ENCODE measurements at places on chromosomes 2 and 18. TPM values are rescaled to one million over a fixed set of nuclear protein-coding genes. Genes with fewer than 3 reads are reported as not detected.

Gene ANKAR
- total RNA-seq = 35.2 TPM

Gene NEU2
- not detected for total RNA-seq

Gene TCF4
- 101 TPM for total RNA-seq

Gene PROC
- not detected for total RNA-seq

Gene IL1F10
- total RNA-seq = not detected

Gene SLC38A11
- 1.5 TPM for total RNA-seq

Gene WIPF1
- 56.5 TPM for total RNA-seq

Gene MGAT4A
- total RNA-seq = 13.3 TPM

GRCh38 chr18:7559709-7560319, 7.3 kb upstream of the PTPRM start:
- H3K4me3 ChIP-seq = no peak overlapping the region
- no peak overlapping the region for H3K27ac ChIP-seq

- no peaks in the 10 kb centered on the region for H3K27me3 ChIP-seq
- DNase-seq = no peak
- no peak overlapping the region for H3K4me3 ChIP-seq
- no peaks in the 10 kb centered on the region for H3K36me3 ChIP-seq
These were observed 13.5 kb upstream of the ATP5MC3 start for GRCh38 chr2:175195012-175195411.

DNA sequence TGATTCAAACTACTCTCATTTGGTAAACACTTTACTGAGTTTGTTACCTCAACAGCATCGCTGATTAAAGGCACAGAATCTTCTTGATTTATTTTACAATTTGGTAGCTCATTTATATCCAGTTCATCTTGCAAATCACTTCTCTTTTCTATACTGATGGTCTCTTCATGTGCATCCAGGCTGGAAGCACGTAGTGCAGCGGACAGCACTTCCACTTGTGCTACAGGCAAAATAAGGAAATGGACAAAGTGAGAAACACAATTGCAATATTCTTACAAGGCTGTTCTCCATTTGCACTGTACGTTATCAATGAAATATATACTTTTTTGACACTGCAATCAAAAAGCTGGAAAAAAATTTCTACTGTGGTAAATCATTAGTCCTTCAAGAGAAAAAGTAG, 51.0 kb downstream of the PPP4R1 start:
- H3K27ac ChIP-seq = no peak overlapping the region
- no peak overlapping the region for H3K4me3 ChIP-seq
- H3K36me3 ChIP-seq = no peaks in the 10 kb centered on the region
- no peaks in the 10 kb centered on the region for H3K4me1 ChIP-seq

DNA sequence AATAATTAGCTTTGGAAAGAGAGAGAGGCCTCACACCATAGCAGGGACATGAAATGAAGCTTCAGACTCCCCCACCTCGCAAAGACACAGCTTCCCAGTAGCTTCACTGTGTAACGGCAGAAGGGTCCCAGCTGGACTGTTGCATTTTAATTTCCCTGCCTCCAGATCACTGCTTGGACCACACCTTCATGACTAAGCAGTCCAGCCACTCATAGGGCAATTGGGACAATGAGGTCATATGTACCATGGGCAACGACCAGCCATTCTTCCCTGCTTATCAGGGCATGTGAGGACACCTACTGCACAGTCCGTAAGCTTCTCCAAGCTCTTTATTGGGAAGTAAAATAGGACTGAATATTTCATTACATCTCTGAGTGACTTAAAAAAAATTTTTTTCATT, 183.0 kb downstream of the MREG start:
- no peaks in the 10 kb centered on the region for H3K27me3 ChIP-seq
- no peak overlapping the region for H3K4me3 ChIP-seq
- H3K27ac ChIP-seq = no peak overlapping the region
- peaks cover 10% of the 10 kb centered on the region for H3K4me1 ChIP-seq

GRCh38 chr2:221590861-221591365, 18.8 kb upstream of the EPHA4 start:
- DNase-seq = no peak
- no peak overlapping the region for H3K4me3 ChIP-seq
- H3K36me3 ChIP-seq = no peaks in the 10 kb centered on the region

- no peaks in the 10 kb centered on the region for H3K4me1 ChIP-seq
- no peak overlapping the region for H3K27ac ChIP-seq
- H3K36me3 ChIP-seq = no peaks in the 10 kb centered on the region
- H3K27me3 ChIP-seq = no peaks in the 10 kb centered on the region
- H3K4me3 ChIP-seq = no peak overlapping the region
These were observed 63.7 kb upstream of the PROKR1 start for GRCh38 chr2:68579689-68580088.

DNA sequence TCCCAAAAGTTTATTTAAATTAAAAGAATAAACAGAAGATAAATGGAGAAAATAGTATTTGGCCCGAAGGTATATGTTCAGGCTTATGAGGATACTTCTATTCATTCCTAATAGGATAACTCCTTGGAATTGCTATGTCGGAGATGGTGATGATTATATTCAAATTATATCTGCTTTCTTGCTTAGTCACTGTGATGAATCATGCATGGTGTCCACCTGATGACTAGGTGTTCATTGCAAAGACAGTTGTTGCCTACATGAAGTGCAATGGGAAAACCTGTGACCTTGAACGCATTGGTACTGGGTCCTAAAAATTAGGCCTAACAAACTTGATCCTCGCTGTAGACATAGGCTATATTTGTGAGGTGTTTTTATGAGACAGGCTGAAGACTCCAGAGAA, 617.3 kb upstream of the ZEB2 start:
- no peaks in the 10 kb centered on the region for H3K27me3 ChIP-seq
- H3K27ac ChIP-seq = no peak overlapping the region
- H3K36me3 ChIP-seq = no peaks in the 10 kb centered on the region
- H3K4me3 ChIP-seq = no peak overlapping the region
- DNase-seq = no peak

- H3K4me1 ChIP-seq = no peaks in the 10 kb centered on the region
- no peak for DNase-seq
- H3K36me3 ChIP-seq = no peaks in the 10 kb centered on the region
- no peak overlapping the region for H3K27ac ChIP-seq
These were observed 50.6 kb upstream of the MAPRE2 start for GRCh38 chr18:34990597-34990996.

GRCh38 chr2:208172125-208172524, 8.7 kb upstream of the CRYGA start:
- H3K27ac ChIP-seq = no peak overlapping the region
- H3K4me1 ChIP-seq = peaks cover 15% of the 10 kb centered on the region
- no peak overlapping the region for H3K4me3 ChIP-seq
- no peak for DNase-seq
- no peaks in the 10 kb centered on the region for H3K36me3 ChIP-seq

GRCh38 chr18:63040788-63041410, 278.7 kb downstream of the BCL2 start:
- no peaks in the 10 kb centered on the region for H3K27me3 ChIP-seq
- H3K4me3 ChIP-seq = no peak overlapping the region
- no peak for DNase-seq
- H3K36me3 ChIP-seq = no peaks in the 10 kb centered on the region

GRCh38 chr2:65630643-65631042, 198.2 kb upstream of the SPRED2 start:
- no peaks in the 10 kb centered on the region for H3K4me1 ChIP-seq
- H3K4me3 ChIP-seq = no peak overlapping the region
- no peak for DNase-seq
- no peak overlapping the region for H3K27ac ChIP-seq
- H3K27me3 ChIP-seq = no peaks in the 10 kb centered on the region
- H3K36me3 ChIP-seq = no peaks in the 10 kb centered on the region

DNA sequence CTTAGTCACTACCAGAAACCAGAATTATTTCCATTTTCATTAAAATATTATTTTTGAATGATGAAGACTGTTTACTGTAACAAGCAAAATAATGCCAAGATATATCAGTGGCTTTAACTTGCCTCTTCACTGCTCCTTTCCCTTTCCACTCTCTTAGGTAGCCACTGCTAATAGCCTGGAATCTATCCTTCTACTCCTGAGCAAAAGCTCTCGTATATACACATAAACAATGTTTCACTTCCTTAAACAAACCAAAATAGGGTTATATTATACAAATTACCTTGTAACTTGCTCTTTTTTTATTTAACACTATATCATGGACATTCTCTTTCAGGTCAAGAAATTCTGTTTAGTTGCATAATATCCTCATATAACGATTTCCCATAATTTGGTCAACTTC, 20.8 kb downstream of the IMMT start:
- no peaks in the 10 kb centered on the region for H3K27me3 ChIP-seq
- peaks cover 8% of the 10 kb centered on the region for H3K4me1 ChIP-seq
- DNase-seq = no peak
- H3K27ac ChIP-seq = no peak overlapping the region

GRCh38 chr2:19607931-19608771, 249.7 kb upstream of the OSR1 start:
- no peaks in the 10 kb centered on the region for H3K27me3 ChIP-seq
- no peak overlapping the region for H3K4me3 ChIP-seq
- DNase-seq = no peak
- no peaks in the 10 kb centered on the region for H3K4me1 ChIP-seq

GRCh38 chr2:106139238-106139935, 54.7 kb downstream of the UXS1 start:
- H3K27me3 ChIP-seq = no peaks in the 10 kb centered on the region
- DNase-seq = no peak
- no peaks in the 10 kb centered on the region for H3K4me1 ChIP-seq

GRCh38 chr18:48929941-48930713, 20.6 kb downstream of the SMAD7 start:
- H3K27me3 ChIP-seq = no peaks in the 10 kb centered on the region
- H3K27ac ChIP-seq = peak overlapping the region; percentile 70
- peaks cover 92% of the 10 kb centered on the region for H3K4me1 ChIP-seq
- peak overlapping the region; percentile 18 for H3K4me3 ChIP-seq
- H3K36me3 ChIP-seq = no peaks in the 10 kb centered on the region

GRCh38 chr2:142694282-142694681, 183.2 kb upstream of the KYNU start:
- H3K4me1 ChIP-seq = no peaks in the 10 kb centered on the region
- H3K27me3 ChIP-seq = no peaks in the 10 kb centered on the region
- H3K36me3 ChIP-seq = no peaks in the 10 kb centered on the region

Data from tibial nerve (tissue), 4 donors.